HuH-7.5 (cell line): ENCODE measurements at places on chromosomes 2 and 18.

- DNase-seq: no peak
Measured at GRCh38 chr2:121293450-121294325, 8.7 kb upstream of the TFCP2L1 start.

- DNase-seq: no peak
Measured at GRCh38 chr18:513826-514530, 13.5 kb upstream of the COLEC12 start.

GRCh38 chr18:21194871-21195771, 46.9 kb upstream of the GREB1L start:
- DNase-seq: no peak

GRCh38 chr2:82852787-82853186, 1606.3 kb downstream of the SUCLG1 start:
- DNase-seq: no peak

- no peak for DNase-seq
Measured at GRCh38 chr2:237282568-237283128, 131.3 kb downstream of the COL6A3 start.

DNA sequence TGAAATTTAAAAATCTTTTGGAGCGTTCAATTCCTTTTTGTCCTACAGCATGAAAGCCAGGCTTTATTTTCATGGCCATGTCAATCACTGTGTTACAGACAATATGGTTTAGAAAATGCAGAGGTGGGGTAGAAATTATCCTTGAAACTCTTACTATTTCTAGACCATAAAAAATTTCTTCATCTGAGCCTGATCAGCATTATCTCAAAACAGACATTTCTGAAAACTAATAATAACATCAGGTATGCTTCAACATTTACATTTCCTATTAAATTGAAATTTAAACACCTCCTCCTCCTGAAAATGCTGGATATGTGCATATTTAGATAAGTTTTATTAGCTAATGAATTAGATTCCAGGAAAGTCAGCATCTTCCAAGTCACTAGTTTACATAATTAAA, 570.6 kb downstream of the RIT2 start:
- no peak for DNase-seq

- no peak for DNase-seq
Measured at GRCh38 chr2:189499137-189499536, 57.9 kb downstream of the WDR75 start.

DNA sequence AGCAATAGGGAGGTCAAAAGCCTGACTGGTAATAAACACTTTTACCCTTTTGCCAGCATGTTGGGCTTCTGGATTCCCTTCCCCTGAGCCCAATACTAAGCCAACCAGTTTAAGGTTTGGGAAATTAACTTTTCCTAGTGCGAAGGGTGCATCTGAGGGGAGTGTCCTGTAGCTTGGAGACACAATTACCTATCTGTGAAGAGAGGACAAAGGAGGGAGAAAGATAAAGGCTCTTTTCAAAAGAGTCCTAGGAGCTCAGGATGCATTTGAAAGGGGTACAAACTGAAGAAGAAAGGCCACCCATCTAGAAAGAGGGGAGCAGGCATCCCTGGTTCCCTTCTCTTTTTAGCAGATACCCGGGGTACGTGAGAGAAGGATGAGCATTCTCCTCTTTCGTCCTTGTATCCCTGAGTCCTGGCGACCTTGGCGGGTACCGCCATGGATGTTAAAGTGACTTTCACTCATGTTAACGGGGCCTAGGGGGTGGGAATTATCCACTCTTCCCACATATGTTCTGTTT, 25.1 kb downstream of the C18orf54 start:
- no peak for DNase-seq

- no peak for DNase-seq
Measured at GRCh38 chr2:134838143-134838620, at the start of gene ACMSD. TSS of gene ACMSD (plus strand) at chr2:134838616. CDS start at chr2:134838683, 67 bp downstream.

GRCh38 chr2:232900811-232901735, 31.0 kb downstream of the SNORC start:
- DNase-seq: no peak

GRCh38 chr18:46387441-46388131, 269.4 kb downstream of the LOXHD1 start:
- no peak for DNase-seq

GRCh38 chr2:119810049-119810630, 50.4 kb downstream of the PTPN4 start:
- no peak for DNase-seq

DNA sequence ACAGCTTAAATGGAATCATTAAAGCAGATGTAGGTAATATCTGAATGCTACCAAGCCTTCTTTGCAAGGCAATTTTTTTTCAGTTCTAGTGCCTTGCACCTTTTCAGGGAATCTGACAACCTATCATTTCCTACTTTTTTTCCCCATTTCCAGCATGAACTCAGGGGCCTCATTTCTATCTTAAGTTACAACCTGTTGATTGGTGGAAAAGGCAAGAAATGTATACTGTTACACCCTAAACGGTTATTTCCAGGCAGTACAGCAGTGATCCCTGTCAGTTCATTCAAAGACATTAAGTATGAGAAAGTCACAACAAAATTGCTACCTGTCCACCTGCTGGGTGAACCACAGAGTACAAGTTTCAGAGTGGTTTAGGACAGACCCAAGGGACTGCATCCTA, 171.2 kb upstream of the PIK3C3 start:
- no peak for DNase-seq

GRCh38 chr18:13039806-13040205, 48.6 kb downstream of the CEP192 start:
- DNase-seq: no peak

DNA sequence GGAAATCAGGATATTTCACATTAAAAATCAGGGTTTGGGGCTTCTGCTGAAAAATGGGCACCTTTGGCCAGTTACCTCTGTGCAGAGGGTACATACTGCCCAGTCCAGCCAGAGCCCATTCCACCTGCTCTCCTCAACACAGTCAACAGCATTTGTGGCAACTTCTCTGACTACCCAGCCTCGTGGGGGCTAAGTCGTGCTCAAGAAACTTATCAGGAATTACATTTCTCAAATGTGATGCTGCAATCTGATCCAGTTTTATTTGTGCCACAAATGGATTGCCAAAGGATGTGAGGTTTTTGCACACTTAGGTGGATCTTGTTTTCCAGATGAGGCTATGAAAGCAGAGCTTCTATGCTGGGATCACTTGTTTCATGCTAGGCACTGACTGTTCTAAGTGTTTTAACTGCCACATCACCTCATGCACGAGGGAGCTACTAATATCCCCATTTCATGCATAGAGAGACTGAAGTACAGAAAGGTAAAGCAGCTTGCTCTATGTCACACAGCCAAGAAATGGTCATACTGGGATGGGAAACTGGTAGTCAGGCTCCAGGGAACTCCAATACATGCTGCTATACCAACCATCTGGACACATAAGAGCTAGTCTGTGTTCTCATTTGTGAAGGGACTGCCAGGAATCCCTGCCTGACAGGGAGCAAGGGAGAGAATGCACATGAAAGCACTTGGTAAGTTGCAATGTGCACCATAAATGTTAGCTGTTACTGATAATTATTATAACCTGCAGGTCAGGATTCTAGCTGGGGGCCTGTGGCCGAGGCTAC, 89.0 kb upstream of the HK2 start:
- DNase-seq: no peak

- DNase-seq: no peak
Measured at GRCh38 chr2:54479424-54479823, 23.3 kb downstream of the SPTBN1 start.

DNA sequence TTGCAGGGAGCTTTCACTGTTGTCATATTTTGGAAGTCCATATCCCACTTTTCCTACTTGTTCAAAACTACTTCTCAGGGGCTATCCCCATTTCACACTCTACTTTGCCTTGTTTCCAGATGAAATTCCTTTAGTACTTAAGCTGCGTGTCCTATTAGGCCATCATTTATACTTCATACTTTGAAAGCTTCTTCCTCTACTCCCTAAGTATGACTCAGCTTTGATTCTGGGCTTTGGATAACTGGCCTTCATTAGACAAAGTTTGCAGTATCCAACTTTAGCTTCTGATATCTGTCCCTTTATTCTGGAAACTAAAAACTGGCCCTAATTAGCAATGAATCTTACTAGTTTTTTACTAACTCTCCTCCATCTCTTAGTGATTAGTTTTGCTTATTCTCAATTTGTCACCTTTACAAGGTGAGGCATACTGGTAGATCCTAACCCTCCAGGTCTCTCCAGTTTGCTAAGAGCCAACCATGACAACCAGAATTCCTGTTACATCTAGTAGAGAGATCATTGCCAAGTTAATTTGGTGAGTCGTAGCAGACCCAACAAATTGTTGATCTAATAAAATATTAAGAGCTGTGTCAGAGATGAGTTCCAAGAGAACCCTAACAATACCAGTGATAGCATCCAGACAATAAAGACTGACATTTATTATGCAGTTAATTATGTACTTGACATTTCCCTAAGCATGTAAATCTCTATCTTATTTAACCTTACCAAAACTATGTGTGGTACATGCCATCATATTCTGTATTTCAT, 31.2 kb upstream of the ITGAV start:
- DNase-seq: no peak

- no peak for DNase-seq
Measured at GRCh38 chr2:71637736-71638135, 184.4 kb downstream of the DYSF start.

DNA sequence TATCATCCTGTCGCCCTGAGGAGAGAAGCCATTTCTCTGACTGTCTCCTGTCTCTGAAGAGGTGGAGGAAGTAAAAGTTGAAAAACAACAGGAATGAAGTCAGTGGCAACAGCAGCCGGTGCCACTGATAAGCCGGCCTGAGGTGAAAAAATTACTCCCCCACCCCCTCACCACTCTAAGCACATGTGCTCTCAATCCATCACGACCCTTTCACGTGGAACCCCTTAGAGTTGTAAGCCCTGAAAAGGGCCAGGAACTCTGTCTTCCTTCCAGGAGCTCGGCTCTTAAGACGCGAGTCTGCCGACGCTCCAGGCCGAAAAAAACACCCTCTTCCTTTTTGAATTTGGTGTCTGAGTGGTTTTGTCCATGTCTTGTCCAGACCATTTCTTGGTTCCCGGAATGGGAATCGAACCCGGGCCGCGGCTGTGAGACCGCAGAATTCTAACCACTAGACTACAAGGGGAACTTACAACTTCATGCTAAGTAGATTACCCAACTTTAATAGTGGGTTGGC, 40.7 kb upstream of the TRIM43 start:
- DNase-seq: no peak

- DNase-seq: no peak
Measured at GRCh38 chr2:100673691-100674485, 111.1 kb downstream of the PDCL3 start.

- DNase-seq: no peak
Measured at GRCh38 chr2:194714541-194714940, 942.5 kb upstream of the SLC39A10 start.

- DNase-seq: peak; percentile 31
Measured at GRCh38 chr2:177906041-177906718, 166.4 kb downstream of the PDE11A start.

- DNase-seq: no peak
Measured at GRCh38 chr2:12534646-12535263, 182.0 kb upstream of the TRIB2 start.

DNA sequence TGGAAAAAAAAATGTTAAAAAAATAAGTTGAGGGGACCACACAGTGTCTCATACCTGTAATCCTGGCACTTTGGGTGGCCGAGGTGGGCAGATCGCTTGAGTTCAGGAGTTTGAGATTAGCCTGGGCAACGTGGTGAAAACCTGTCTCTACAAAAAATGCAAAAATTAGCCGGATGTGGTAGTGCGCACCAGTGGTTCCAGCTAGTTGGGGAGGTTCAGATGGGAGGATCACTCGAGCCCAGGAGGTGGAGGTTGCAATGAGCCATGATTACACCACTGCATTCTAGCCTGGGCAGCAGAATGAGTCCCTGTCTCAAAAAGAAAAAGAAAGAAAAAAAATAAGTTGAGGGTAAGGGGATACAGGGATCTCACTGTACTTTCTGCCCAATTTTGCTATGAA, 6.1 kb upstream of the KYNU start:
- DNase-seq: no peak

DNA sequence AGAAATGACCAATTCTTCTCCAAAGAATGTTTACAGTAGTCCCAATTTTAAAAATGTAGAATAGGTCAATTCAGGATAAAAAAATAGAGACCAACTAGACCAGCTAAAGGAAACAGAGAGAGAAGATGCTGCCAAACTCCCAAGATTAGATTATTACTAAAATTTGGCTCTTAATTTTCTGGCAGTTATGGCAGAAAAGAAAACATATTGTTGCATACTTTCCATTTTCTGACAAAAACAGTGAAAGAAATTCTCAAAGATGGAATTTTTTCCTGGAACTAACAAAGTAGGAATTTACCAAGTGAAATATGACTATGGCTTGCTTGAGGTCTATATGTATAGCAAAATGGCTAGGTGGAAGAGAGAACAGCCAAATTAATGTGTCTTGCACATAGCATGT, 138.3 kb upstream of the STK17B start:
- DNase-seq: no peak

GRCh38 chr2:219460424-219460926, 25.8 kb downstream of the SPEG start:
- no peak for DNase-seq

DNA sequence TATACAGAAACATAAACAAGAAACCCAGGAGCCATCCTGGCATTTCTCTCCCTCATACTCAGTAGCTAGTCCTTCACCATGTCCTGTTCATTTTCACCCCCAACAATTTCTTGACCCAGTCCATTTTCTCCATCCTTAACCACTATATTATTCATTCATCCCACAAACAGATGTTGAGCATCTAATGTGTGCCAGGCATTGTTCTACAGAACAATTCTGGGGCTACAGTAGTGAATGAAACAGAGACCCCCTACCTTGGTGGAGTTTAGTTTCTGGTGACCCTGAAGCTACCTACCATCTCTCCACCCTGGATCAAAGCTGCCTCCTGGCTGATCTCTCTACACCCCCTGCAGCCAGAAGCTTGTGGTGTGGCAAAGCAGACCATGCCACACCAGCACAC, 27.5 kb upstream of the BZW1 start:
- no peak for DNase-seq

GRCh38 chr2:207337234-207338219, 171.8 kb upstream of the KLF7 start:
- no peak for DNase-seq

DNA sequence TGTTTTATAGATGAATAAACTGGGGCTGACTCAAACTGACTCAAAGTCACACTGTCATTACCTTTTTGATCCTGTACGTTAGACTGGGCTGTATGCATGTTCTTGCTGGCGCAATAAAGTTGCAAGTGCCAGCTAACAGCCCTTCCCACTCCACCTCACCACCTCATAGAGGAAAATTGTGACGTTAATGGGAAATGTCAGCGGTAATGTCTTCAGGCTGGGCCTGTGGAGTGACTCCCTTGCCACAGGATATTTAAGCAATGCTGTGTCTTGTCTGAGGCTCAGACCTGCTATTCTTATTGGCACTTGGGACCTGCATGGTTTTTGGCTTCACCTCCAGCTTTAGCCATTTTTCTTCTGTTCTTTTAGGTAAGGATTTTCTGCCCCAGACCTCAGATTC, 25.2 kb upstream of the CASP10 start:
- no peak for DNase-seq

- peak; percentile 61 for DNase-seq
Measured at GRCh38 chr2:74250189-74250631, 51.8 kb downstream of the MTHFD2 start.

GRCh38 chr2:40418614-40419363, 33.1 kb downstream of the SLC8A1 start:
- no peak for DNase-seq

- DNase-seq: no peak
Measured at GRCh38 chr2:239153806-239154591, 246.8 kb downstream of the HDAC4 start.

- DNase-seq: no peak
Measured at GRCh38 chr18:21110713-21111345, 784 bp downstream of the ROCK1 start.
